Activated CD4-positive, alpha-beta T cell treated with anti-CD3 and anti-CD28 coated beads, Interleukin-2, amount 50 U/mL, for 4 hours (primary cell): ENCODE measurements at places on chromosomes 2 and 18.
A peak's percentile ranks its signal among the peaks of the same experiment; 100 is the strongest.

GRCh38 chr18:75003039-75003438, 205.9 kb downstream of the PTGR3 start:
- DNase-seq = no peak

GRCh38 chr18:50704357-50704940, 115.4 kb downstream of the MRO start:
- no peak for DNase-seq

DNA sequence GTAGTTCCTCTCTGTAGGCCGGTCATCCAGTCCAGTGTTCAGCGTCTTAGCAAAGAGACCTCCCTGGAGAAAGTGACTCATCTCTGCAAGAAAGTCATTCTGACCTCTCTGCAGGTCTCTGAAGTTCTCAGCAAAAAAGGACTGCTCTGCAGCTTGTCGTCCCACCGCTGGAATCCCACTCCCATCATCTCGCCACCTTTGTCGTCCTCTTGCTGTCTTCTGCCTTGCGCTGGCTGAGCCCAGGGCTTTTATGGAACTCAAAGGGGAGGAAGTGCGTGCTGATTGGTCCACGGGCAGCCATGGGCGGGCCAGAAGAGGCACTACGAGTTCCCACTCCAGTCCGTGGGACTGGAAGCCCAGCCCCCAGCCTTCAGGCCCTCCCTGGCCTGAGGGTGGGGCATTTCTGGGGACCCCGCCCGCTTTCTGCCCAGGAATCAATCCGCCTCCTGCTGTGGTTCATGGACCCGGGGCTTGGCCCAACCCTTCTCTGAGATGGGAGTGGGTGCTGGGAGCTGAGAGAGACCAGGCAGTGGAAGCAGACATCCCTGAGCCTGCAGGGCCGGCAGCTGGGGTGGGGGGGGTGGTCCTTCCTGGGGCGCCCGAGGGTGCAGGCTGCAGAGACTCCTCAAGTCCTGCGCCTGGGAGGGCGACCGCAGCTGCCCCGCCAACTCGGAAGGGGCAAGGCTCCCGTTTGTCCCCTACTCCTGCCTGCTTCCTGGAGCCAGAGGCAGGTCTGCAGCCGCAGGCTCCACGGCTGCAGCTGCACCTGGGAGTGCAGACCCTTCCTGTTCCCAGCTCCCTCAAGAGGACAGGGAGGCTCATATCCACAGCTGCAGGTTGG, 660.7 kb upstream of the RAB6C start:
- no peak for DNase-seq

DNA sequence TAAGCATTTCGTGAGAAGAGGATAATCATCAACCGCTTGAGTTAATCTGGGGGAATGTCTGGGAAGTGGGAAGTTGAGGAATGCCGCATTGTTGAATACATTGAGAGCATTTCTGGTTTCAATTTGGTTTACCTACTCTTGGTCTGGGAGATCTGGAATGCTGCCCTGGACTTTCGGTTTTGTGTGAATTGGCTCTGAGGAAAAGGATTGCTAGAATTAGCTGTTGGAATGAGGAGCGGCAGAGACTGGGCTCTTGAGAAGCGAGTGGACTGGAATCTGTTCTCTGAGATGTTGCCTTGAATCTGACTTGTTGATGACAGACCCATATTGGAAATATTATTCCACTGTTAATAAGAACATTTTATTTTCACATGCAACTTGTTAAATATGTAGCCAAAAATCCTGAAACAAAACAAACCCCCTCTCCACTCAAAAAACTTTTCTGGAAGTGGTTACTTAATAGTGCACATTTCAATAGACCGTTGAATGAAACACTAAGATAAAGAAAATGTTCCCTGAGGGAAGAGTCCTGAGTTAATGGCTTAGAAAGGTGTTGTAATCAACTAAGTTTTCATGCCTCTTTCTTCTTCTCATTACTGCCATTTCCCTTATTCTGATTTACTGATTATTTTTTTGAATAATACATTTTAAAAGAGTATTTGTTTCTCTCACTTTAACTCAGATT, 50.8 kb downstream of the PTPRM start:
- no peak for DNase-seq

DNA sequence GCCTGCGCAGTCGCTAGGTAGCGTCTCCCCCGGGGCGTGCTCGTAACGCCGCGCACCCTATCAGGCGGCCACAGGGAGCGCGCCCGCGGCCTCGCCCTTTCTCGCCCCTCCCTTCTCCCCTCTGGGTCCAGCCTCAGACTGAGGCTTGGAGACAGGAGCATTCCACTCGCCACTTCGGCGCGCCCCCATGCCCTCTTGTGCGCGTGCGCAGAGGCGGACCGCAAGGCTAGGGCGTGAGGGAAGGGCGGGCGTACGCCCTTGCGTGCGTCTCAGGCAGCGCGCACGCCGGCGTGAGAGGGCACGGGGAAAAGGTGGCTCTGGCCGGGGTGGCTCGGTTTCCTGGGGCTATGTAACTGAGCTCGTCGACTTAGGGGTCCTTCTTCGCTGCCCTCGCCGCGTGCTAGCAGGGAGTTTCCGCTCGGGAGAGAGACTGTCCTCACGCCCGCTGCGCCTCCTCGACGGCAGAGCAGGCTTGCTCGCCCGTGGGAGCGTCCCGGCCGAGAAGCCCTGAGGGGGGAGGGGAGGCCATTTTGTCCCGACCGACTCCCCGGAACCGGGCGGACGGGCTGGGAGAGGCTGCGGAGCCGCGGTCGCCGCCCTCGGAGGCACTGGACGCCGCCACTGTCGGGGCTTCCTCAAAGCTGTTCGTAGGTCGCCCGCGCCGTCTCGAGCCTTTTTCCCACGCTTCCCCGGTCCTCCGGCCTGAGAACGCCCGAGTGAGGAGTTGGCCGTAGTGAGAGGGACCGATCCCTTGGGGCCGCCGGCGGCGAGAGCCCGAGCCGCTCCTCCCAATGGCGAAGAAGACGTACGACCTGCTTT, at the start of gene RAB10:
TSS of gene RAB10 (plus strand) at position 267 of the 819 bp plus-strand sequence. CDS start at position 792, 525 bp downstream.
- DNase-seq = peak; percentile 99

GRCh38 chr2:35503311-35503710, 852.3 kb upstream of the CRIM1 start:
- no peak for DNase-seq

- no peak for DNase-seq
Observed at GRCh38 chr2:83596592-83597282, 862.3 kb downstream of the SUCLG1 start.

DNA sequence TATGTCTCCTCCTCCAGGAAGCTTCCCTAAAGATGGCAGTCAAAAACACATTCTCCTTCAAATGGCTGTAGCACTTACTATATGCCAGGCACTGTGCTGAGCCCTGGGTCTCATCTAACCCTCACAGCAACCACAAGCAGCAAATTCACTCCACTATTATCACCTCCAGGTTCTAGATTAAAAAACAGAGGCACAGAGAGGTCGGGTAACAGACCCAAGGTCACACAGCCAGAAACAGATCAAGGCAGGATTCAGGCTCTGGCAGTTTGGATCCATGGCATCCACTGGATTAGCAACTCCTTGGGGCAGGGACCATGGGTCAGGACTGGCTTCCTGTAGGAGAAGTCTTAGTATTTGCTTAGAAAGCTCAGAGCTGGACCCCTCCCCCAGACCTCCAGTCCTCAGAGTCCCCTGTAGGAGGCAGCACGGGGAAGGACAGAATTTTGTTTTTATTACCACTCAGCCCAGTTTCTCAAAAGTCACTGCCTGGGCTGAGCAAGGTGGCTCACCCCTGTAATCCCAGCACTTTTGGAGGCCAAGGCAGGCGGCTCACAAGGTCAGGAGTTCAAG, 34.4 kb downstream of the ZFP36L2 start:
- peak; percentile 24 for DNase-seq

DNA sequence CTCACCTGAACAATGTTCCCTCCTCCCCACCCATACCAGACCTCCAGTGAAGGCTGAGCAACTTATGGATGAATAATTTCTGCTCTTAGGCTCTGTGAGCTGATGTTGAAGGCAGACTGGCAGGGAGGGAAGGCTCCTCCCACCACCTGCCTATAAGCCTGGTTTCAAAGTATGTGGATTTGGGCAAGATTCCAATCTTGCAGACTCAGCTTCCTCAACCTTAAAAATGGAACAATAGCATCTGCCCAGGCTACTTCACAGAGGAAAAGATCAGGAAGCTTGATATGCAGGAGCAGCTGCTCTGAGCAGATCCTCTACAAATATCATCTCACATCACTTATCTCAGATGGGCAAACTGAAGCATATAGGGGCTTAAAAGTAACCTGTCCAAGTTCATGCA, 112.2 kb downstream of the ZFP36L2 start:
- no peak for DNase-seq

DNA sequence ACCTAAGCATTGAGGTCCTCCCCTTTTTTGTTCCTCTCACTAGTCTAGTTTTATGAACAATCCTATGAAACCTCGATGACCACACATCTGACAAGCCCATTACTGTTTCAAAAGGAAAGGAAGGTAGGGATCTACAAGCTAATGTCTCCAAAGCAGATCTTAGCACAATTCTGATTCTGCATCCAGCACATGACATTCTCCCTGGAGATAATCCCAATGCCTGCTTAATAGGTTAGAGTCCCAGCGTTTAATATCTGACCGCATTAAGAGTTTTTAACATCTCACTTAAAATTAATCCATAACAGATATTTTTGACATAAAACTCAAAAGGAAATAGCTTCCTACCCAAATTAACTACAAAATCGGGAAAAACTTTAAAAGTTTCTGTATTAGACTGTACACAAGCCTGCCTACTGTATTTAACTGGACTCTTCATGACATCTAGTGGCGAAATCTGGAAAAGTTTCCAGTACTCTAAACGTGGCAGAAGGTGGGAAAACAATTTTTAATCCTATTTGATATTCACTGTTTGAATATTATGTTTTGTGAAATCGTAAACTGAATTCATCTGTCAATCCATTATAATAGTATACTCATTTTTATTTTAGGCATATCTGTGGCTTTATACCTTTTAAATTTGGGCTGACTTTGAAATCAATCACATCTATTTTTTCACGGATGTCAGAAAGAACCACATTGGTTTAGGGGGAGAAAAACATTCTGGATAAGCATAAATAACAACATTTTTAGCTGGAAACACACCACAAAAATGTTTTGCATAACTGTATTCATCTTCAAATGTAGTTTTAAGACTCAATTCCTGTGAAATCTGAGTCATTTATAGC, 62.4 kb downstream of the TXNL1 start:
- no peak for DNase-seq

DNA sequence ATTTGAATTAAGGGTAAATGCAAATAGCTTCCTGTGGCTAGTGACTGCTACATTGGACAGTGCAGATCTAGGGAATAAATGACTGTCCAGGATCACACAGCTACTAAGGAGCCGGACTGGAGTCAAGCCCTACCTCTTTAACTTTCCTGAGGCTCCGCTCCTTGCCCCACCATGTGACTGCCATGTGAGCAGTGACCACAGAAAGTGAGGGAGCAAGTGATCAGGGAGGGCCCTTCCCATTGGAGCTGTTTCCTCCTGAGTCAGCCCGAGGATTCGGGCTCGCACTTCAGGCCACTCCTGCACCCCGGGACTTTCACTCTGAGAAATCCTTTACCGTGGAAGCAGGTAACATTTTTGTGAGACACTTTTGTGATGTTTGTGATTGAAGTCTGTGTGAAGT, 198.0 kb downstream of the ANKRD30B start:
- no peak for DNase-seq

DNA sequence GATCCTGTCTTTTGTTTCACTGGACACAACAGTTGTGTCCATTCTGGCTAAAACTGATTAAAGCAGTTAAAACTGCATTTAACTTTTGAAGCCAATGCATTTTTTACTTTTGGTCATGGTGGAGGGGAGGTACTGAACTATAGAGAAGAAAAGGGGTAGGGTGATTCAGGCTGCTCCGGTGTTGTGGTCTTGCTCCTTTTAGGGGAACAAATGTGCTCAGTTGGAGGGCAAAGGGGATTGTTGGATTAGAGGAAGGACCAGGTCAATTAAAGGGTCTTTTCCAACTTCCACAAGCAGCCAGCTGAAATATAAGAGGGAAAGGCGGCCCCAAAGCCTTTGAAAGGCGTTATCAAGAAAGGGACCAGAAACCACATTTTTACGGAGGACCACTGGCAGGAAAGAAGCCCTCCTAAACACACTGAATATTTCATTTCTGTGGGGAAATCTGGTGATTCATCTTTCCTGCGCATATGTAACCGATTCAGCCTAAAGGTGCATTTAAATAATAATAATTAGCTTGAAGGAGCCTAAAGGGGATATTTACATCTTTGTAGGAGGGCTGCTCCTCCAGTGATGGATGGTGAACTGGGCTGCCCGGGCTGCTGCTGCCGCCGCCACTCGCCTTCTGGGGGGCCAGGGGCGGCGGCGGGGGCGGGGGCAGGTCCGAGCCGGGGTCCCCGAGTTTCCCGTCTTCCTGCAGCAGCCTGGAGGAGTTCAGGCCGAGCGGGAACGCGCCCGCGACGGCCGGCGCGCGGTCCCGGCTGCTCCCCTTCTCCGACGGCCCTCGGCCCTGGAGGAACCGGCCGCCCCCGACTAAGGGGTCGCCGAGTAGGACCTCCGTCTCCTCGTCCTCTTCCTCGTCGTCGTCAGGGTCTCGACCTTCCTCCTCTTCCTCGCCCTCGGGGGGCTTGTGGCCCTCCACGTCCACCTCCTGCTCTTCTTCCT, 5.2 kb downstream of the SKOR2 start:
- no peak for DNase-seq

DNA sequence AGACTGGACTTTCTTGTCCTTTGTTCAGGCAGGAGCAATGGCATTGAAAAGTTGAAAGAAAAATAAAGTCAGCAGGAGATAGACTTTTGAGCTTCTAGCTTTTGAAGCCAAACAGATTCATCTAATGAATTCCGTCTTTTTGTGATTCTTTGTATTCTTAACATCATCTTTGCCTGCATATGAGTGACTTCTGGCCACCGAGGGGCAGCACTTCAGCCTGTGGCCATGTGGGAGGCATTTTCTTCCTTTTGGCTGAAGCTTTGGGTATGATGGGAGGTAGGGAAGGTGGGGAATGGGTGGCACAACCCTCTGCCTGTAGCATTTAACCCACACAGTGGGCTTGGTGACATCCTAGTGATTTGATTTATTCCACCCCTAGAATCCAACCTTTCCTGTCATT, 220.6 kb downstream of the SETBP1 start:
- DNase-seq = no peak

DNA sequence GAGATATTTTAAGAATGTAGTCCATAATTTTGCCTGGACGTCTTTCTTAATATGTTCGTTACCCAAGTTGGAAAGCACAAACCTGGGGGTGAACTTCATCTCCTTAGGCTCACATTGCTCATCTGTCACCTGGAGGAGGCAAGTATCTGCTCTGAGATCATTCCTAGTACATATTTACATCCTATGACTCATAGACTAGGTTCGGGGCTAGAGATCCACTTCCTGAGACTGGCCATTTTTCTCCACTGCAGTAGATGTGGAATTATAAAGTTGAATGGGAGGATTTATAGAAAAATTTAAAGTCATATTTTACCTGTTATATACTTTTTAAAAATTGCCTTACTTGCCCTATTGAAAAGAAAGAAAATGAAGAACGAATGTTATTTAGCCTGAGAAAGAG, 77.5 kb upstream of the PROKR1 start:
- no peak for DNase-seq
